ENCODE measurements at places on chromosomes 1 and 21.

DNA sequence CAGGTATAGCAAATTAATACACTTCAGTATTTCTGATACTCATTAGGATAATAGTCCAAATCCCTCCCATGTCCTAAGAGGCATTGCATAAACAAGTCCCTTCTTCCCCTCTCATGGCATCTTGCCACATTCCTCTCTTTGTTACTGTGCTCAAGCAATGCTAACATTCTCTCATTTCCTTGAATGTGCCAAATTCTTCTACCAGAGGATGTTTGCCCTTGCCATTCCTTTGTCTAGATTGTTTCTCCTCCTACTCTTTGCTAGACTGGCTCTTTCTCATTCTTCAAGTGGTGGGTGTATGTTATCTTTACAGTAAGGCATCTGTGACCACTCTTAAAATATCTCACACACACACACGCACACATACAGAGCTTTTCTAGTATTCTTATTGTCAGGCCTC is 621.0 kb upstream of the CXADR start:
- DNase-seq: no peak

DNA sequence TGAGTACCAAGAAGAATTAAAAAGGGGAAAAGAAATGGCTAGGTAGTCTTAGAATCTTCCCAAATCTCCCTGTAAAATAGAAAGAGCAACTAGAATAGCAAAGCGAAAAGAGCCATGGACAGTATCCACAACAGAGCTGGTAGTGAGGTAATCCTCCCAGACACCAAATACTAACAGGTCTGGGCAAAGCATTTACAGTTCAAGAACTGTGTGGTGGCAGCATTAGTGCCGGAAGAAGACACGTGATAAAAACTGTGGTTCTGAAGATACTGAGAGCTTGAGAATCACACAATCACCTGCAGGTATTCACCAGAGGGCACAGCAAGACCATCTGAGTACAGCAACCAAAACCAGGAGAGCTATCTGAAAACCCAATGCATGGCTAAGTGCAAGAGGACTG is 31.8 kb upstream of the OLIG2 start:
- no peak for DNase-seq

- DNase-seq: no peak
Observed at GRCh38 chr1:114009393-114009792, 30.1 kb downstream of the OLFML3 start.

- DNase-seq: no peak
Observed at GRCh38 chr1:7369866-7370265, 401.2 kb upstream of the VAMP3 start.

- no peak for DNase-seq
Observed at GRCh38 chr1:101284021-101284420, 47.2 kb downstream of the S1PR1 start.

- DNase-seq: peak; percentile 16
Observed at GRCh38 chr1:104706631-104707147, 957.0 kb downstream of the AMY1C start.

DNA sequence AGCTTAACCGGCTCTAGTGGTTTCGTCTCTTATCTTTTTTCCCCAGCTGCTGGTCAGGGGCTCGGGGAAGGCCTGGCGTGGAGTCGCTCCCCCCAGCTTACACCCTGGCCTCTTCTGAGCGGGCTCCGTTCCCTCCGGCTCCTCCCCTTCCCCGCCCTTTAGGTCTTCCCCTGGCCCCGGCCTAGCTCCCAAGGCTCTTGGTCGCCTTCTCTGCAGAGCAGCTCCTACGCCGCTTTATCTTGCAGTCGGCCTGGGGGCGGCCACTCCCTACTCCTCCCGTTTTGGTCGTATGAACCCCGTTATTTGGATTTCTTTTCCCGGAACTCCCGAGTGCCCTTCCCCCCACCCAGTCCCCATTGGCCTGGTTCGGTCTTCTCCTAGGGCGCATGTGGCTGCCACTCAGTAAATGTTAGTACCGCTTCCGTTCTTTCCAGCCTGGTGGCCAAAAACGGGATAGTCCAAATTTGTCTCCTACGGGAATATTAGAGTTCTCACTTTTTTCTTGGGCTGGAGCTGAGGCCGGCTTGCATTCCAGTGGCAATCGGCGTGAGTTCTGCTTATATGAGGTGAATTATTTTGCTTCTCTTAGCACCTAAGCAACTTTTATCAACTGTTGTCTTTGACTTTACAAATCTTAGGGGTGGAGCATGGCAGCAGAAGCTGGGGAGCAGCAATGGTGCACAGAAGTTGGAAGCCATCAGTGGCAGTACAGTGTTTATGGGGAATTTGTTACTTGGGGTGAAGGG is 467 bp downstream of the THRAP3 start:
- DNase-seq: no peak

DNA sequence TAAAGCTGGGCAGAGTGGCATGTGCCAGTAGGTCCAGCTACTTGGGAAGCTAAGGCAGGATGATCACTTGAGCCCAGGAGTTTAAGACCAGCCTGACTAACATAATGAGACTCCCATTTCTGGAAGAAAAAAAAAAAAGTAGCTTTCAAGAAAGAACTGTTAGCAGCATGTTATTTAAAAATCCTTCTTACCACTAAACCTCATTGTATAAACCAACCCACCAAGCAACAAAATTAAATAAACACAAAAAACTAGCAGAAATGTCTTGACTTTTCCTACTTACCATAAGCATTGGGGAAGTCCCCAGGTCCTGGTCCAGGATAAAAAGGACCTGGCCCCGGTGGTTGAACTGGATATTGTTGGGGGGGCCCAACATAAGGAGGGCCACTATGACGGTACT is 192.9 kb upstream of the HP1BP3 start:
- no peak for DNase-seq

- DNase-seq: no peak
Observed at GRCh38 chr1:204945565-204945977, 74.9 kb downstream of the NFASC start.

DNA sequence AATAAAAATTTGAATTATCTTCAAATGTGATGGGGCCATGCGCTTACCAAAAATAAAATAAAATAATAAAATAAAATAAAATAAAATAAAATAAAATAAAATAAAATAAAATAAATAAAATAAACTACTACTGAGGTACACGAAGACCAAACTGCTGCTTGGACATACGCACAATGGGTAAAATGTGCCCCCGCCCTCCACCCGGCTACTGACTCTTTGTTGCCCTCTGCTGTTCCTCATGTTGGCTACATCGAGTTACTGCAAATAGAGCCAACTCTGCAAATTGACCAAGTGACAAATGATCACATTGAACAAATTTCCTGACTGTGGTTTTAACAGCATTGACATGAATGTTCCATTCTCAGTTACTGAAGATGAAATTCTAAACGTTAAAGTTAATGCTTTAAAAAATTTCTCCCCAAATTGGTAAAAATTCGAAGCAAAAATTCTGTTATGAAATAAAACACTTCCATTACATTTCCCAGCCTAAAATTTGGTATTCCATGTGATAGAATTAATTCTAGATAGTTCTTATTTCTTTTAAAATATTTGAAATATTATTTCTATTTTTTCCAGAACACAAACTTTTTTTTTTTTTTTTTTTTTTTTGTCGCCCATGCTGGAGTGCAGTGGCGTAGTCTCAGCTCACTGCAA is 18.8 kb upstream of the MAP1LC3C start:
- peak; percentile 53 for DNase-seq

GRCh38 chr1:172425339-172425738 is 4.9 kb downstream of the C1orf105 start:
- no peak for DNase-seq

DNA sequence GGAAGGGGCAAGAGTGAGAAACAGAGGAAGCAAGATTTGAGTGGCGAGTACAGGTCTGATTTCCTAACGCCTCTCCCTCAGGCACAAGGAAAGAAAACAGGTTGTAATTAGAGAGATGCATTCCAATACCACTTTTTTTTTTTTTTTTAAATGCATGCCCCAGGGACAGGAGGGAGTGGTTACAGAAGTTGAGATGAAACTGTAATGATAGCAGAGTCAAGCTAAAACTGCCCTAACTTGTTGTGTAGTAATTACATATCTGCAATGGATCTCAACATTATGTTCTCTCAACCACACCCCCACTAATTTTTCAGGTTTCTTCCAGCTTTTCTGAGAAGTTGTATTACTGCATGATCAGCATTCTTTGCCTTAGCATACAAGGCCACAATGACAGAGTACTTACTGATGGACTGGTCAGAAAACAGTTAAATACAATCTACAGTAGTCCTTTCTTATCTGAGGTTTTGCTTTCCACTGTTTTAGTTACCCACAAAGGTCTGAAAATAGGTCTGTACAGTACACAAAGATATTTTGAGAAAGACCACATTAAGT is 5.5 kb downstream of the ETV3 start:
- no peak for DNase-seq

- DNase-seq: no peak
Observed at GRCh38 chr1:246301553-246302250, 205.4 kb downstream of the SMYD3 start.

DNA sequence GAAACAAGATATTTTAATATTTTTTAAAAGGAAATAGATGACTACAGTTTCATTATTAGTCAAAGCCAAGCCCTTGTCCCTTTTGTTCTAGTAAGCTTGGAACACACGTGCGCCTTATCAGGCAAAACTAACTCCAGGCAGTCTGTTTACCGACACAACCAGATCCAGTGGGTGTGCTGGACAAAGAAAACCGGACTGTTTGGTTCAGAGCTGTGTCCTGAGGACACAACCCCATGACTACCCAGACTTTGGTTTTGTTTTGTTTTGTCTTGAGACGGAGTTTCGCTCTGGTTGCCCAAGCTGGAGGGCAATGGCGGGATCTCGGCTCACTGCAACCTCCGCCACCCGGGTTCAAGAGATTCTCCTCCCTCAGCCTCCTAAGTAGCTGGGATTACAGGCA is 13.9 kb upstream of the RHOU start:
- no peak for DNase-seq

All from OCI-LY7 (cell line).